CD8-positive, alpha-beta memory T cell (primary cell): ENCODE measurements at places on chromosomes 7 and 10. TPM values are rescaled to one million over a fixed set of nuclear protein-coding genes. Genes with fewer than 3 reads are reported as not detected.

The C10orf67 gene
- total RNA-seq: not detected

The SH2D4B gene
- 0.11 TPM for total RNA-seq

The TCF7L2 gene
- 0.89 TPM for total RNA-seq

The C10orf53 gene
- not detected for total RNA-seq

The SGMS1 gene
- 13.5 TPM for total RNA-seq

The CFAP70 gene
- total RNA-seq: 0.86 TPM

DNA sequence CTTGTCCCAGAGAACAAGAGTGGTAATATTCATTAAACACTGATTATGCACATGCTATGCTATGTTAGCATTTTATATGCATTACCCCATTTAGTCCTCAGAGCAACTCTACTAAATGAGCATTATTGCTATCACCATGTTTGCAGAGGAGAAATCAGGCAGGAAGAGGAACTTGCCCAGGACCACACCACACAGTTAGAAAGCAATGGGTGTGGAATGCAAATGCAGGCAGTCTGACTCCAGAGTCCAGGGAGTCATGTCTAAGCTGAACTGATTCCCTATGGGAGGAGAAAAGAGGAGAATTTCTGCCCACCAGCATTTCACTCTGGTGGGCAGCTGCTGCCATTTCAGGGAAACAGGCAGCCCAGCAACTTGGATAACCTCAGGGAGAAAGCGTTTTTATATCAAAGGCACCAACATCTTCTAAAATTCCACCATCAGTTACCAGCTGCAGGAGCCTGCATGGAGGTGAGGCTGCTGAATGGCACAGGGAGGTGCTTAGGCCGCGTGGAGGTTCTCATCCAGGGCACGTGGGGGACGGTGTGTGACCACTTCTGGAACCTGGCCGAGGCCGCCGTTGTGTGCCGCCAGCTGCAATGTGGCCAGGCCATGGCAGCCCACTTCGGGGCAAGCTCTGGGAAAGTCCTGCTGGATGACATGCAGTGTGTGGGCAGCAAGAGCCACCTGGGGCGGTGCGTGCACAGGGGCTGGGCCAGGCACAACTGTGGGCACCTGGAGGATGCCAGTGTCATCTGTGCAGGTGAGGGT, 68.2 kb upstream of the C10orf120 start:
- H3K27ac ChIP-seq: no peak overlapping the region
- H3K4me1 ChIP-seq: no peaks in the 10 kb centered on the region
- no peak for DNase-seq
- H3K36me3 ChIP-seq: no peaks in the 10 kb centered on the region
- H3K4me3 ChIP-seq: no peak overlapping the region
- no peaks in the 10 kb centered on the region for H3K27me3 ChIP-seq

- H3K4me1 ChIP-seq: no peaks in the 10 kb centered on the region
- no peak overlapping the region for H3K4me3 ChIP-seq
- no peak for DNase-seq
- H3K36me3 ChIP-seq: no peaks in the 10 kb centered on the region
- no peak overlapping the region for H3K27ac ChIP-seq
These were observed 111.6 kb downstream of the ARHGAP22 start for GRCh38 chr10:48493083-48493871.

- H3K4me3 ChIP-seq: no peak overlapping the region
- H3K36me3 ChIP-seq: no peaks in the 10 kb centered on the region
- H3K4me1 ChIP-seq: no peaks in the 10 kb centered on the region
- H3K27ac ChIP-seq: no peak overlapping the region
- H3K27me3 ChIP-seq: peaks cover 11% of the 10 kb centered on the region
These were observed 13.4 kb downstream of the SHH start for GRCh38 chr7:155798673-155799439.
